ENCODE measurements at places on chromosomes 2 and 18.
A peak's percentile ranks its signal among the peaks of the same experiment; 100 is the strongest.

DNA sequence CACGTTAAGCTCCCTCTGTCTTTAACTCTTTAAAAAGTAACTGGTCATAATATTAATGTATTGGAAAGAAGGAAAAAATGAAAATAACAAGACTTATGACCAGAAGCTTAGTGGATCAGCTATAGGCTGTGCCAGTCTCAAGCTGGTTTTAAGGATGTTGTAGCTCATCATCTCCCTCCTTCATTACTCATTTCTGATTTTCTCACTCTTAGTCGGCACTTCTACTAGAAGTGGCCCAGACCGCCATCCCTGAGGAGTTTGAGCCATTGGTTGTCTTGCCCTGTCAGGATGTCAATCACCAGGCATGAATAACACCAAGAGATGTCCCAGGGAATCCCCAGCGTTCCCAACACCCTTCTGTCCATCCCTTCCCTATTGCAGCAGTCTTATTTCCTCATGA lies 151.5 kb downstream of the ASXL3 start:
- DNase-seq = no peak

GRCh38 chr2:15331787-15332186 lies 229.3 kb downstream of the NBAS start:
- DNase-seq = no peak

DNA sequence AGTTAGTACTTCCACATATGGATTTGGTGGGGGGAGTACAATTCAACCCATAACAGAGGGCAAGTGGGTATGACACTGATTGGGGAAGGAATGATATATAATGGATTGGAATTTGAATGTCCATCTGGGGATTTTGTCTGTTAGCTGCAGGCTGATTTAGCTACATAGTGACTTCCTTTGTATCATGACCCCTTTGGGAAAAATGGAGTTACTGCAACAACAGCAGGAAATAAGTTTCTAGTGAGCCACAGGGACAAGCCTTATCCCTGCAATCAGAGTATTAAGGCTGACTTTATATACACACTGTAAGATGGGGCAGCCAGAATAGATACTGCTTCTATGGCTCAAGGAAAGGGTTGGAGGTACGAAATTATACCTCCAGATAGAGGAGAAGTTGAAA lies 404.4 kb upstream of the MEIS1 start:
- DNase-seq = no peak

DNA sequence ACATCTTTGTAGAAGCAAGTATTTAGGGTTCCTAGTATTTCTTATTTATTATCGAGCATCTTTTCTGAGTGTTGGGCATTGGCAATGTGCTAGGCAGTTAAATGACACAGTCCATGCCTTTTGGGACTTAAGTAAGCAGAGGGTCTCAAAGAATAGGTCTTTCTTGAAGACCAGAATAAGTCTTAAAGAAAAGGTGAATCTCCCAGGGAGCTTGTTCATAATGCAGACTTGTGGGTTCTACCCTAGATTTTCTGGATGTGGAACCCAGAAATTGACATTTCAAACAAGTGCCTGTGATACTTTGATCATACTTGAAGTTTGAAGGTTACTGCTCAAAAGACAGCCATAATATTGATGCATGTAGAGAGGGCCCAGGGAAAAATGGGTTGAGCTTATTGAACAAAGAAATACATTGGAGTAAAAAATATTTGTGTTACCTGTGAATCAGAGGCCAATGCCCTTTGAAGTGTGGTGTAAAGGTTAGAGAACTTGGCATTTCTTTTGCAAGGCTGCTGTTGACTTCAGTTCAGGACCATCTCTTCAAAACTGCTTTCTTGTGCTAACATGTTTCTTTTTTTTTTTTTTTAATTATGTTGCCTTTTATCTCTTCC lies 24.4 kb downstream of the RPL37A start:
- DNase-seq = no peak

DNA sequence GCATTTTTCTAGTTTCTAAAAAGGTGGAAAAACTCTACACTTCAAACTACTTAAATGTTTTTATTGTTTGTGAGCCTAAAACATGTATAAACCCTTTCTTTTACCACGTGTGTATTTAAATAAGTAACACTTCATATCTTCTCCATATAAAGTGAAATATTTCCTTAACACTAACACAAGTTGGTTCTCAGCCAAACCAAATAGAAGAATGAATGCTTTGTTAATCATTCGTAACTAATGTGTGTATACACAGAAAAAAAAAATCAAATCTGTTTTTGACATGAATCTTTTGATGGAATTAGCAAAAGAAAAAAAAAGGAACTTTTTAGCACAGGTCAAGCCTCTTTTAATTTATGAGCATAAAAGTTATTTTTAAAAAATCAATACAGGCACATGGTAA lies 89.3 kb downstream of the EHBP1 start:
- no peak for DNase-seq

- DNase-seq = no peak
Measured at GRCh38 chr2:19617257-19617848, 258.9 kb upstream of the OSR1 start.

- no peak for DNase-seq
Measured at GRCh38 chr2:55986001-55986400, 62.4 kb upstream of the EFEMP1 start.

GRCh38 chr2:168037778-168038177 lies 209.6 kb downstream of the STK39 start:
- no peak for DNase-seq

DNA sequence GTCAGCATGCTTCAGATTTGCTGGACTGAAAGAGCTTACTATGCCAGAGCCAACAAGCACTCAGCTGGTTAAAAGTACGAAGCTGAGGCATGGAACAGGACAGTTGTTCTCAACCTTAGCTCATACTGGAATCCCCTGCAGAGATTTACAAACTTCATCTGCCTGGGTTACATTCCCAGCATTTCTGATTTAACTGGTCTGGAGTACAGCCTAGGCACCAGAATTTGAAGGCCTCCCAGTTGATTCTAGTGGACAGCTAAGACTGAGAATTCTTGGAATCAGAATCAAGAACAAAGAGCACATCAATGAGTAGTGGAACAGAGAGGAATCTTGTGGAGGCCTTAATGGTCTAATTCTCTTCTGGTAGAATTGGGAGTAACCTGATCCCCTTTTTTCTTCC lies 298.2 kb upstream of the NXPH2 start:
- DNase-seq = no peak

- DNase-seq = no peak
Measured at GRCh38 chr18:76741346-76741745, 81.0 kb upstream of the ZNF236 start.

GRCh38 chr2:133223226-133223625 lies 345.0 kb downstream of the NCKAP5 start:
- no peak for DNase-seq

GRCh38 chr2:62505109-62505749 lies 766 bp downstream of the TMEM17 start:
- DNase-seq = no peak

GRCh38 chr2:230778350-230779063 lies 65.9 kb downstream of the CAB39 start:
- DNase-seq = no peak

DNA sequence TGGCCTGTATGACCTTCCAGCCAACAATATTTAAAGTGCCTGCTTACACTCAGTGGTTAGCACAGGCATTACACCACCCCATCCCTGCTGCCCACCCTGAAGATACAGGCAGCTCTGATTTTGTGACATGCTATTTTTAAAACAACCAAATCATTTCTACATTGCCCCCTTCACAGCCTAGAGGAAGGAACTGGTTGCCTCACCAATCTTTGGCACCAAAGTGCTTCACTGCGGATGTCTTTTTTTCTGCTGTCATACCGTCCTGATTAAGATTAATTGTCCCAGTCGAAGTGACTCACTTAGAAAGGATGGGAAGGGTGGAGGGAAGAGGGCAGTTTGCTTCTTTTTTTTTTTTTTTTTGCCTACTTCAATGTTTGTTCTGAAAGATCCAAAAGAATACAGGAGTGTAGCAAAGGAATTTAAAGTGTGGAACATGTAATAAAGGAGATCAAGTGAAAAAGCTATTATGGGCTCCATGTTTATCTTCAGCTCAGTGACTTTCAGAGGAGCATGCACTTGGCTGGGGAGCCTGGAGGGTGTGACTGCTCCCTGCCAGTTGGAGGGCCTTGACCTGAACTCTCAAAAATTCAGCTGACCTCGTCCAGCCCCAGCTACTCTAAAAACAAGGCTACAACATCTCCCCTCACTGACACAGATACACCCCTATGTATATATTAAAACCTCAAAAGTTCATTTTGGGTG lies 501.1 kb upstream of the TNP1 start:
- DNase-seq = no peak

GRCh38 chr2:24351981-24352380 lies 8.4 kb downstream of the ITSN2 start:
- DNase-seq = no peak

DNA sequence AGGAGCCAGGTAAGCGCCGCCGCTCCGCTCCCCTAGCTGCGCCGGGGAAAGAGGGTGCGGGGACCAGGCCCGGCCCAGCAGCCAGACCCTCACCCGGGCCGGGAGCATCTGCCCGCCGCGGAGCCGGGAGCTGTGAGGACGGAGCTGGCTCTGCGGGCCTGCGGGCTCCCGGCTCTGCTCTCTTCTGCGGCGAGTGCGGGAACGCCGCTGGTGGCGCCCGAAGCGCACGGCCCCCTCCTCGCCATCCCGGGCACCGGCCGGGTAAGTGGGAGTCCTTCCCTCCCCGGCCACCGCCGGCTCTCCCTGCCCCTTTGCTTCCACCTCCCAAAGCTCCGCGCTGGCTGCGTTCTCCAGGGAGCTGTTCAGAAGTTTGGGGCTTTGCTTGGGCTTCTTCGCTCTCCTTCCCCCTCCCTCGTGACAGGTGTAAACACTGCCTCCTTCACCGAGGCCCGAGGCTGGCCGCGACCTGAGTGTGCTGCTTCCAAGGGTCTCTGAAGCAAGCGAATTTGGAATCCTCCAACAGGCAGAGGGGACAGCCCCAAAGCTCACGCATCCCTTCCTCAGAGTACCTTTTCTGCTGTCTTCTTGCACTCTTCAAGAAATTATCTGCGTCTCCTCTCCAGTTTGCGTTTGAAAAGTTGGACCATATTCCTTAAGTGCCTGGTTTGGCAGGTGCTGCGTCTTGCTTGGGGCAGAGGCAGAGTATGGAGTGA lies 632 bp downstream of the AFTPH start:
- DNase-seq = peak; percentile 26

DNA sequence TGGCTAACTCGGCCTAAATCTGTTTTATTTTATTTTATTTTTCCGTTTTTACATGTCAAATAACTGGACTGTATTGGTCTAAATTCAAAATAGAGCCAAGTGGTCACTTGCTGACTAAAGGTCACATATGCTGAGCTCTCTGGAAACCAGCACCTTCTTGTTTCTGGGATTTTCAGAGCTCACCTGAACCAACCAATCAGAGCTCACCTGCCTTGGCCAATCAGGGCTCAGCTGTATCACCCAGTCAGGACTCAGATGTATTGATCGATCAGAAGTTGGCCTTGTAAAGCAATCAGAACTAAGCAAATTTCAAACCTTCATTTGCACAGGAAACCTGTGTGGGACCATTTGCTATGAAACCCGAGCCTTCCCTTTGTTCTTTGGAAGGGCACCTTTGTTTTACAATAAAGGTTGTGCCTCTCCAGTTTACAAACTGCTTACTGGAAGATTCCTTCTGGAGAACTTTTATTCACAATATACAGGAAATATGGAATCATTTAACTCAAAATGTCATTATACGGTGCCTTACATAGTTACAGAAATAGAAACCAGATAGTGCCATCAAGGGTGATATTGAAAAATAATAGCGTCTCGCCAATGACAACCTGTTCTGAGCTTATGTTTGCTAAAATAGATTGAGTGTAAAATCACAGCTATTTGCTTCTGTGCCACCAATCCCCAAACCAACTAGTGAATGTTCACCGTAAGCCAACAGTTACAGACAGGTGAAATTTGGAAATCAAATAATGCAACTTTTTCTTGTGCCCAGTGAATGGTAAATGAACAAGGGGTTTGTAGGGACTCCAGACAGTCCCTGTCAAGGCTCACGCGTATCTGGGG lies 17.3 kb upstream of the PSD4 start:
- no peak for DNase-seq

- DNase-seq = no peak
Measured at GRCh38 chr2:655626-656025, 21.6 kb downstream of the TMEM18 start.

GRCh38 chr2:96535331-96535730 lies 1.2 kb upstream of the ARID5A start:
- DNase-seq = no peak

- no peak for DNase-seq
Measured at GRCh38 chr2:170156592-170156991, 21.4 kb upstream of the MYO3B start.

- no peak for DNase-seq
Measured at GRCh38 chr2:133608291-133608690, 40.0 kb upstream of the NCKAP5 start.

- DNase-seq = no peak
Measured at GRCh38 chr2:233325814-233326213, 18.2 kb downstream of the SAG start.

- no peak for DNase-seq
Measured at GRCh38 chr2:125095826-125096225, 1070.7 kb downstream of the CNTNAP5 start.

DNA sequence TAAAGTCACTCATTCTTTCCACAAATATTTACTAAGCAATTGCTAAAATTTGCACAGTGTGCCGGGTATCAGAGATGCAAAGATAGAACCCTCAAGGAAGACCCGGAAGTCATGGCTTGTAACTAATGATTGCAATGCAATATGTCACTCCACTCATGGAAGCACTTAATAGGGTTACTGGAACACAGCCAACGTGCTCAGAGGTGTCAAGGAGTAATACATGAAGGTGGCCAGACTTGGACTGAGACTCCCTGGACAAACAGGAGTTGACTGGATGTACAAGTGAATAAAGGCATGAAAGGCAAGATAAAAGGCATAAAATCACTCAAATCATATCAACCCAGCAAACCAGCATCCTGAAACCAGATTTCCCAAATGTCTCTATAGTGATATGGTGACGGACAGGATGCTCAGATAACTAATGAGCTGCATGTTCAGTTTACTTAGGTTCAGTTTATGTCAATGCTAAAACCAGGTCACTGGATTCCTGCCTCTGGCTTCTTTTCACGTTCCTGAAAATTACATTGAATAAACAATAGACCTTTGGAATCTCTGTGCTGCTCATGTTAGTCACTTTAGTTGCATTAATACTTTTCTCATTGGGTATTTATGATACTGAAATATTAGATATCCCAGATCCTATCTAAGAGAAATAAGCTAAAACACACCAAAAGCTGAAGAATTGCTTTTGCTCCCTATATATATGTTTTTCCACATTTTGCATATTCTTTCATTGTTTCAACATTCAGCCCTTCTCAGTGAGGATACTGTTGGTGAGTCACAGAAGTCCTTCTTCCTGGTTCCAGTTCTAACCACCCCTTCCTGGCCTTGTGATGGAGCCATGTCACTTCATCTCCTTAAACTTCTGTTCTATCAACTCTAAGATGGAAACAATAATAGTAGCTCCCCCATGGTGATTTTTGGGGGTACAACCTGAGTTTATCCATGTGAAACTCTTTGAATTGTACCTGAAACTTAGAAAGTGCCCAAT lies 688.9 kb upstream of the ID2 start:
- no peak for DNase-seq

DNA sequence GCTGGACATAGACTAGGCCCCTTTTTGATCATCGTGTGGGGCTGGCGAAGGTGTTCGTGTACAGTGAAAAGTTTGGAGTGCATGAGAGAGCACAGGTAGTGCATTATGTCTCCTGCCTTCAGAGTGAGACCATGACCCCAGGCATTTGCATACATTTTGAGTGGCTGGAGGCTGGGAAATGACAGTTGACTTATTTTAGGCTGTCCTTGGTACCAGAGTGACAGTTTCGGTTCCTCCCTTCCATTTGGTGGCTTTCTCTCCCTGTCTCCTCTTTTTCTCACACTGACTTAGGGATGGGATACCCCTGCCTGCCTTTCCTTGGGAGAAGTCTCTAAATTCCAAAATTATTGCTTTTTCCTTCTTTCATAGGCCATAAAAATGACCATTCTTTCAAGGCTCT lies 20.1 kb downstream of the SERPINB12 start:
- no peak for DNase-seq

All from activated CD4-positive, alpha-beta T cell treated with anti-CD3 and anti-CD28 coated beads for 4 hours (primary cell).